ENCODE measurements at places on chromosomes 2 and 18.

DNA sequence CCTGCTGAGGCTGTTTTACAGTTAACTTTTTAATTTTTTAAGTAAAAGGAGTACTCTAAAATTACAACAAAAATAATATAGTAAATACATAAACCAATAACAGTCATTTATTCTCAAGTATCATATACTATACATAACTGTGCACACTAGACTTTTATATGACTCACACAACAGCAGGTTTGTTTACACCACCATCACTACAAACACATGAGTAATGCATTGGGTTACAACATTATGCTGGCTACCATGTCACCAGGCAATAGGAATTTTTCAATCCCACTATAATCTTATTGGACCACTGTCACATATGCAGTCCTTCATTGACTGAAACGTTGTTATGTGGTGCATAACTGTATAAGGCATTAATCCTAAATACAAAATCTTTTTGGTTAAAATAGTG, 42.5 kb downstream of the RASGRP3 start:
- DNase-seq, result no peak

DNA sequence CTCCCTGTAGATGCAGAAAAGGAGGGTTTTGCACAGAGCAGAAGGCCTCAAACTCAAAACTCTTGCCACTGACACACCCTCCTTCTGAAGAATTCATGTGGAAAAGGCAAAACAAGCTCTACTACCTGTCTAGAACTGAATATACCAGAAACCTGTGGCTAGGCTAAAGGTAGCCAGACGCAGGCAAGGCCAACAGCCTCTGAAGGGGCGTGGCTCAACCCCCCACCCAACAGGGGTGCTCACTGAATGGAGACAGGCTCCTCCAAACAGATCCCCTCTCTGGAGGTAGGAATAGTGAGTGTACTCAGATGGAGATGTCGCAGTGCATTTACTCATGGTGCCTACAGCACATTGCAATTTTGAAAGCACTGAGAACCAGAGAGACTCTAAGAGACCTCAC, 3.0 kb upstream of the STK17B start:
- DNase-seq, result no peak

DNA sequence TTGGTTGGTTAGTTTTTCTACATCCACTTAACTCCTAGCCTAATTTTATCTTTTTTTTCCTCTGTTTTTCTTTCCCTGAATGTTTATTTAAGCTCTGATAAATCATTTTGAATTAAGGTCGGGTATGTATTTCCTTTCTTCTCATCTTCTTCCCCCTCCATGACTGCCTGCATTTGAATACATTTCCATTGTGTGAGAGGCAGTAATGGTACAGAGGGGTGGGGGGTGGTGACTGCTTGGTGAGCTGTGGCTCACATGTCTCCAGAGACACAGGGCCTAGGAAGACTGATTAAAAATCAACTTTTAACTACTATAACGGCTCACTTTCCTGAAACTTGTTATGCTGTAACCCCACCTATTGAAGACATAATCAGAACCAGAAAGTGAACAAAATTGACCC, 58.0 kb downstream of the NEDD4L start:
- DNase-seq, result no peak

- no peak for DNase-seq
These were observed 68.3 kb downstream of the ACKR3 start for GRCh38 chr2:236637686-236638569.

DNA sequence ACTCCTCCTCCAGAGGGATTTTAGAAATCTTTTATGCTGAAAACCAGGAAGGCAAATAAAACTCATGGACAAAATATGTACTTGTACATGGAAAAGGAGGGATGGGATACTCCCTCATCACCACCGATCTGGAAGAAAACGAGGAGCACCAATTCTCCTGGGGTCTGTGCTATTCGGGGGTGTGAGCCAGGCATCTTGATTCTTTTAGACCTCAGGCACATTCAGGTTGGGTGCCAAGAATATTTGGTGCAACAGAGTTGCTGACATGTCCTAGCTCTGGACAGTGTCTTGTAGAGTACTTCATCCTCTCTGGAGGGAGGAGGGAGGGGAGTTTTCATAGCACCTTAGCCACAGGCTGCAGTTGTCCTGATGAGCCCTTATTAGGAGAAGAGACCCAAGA, 163.0 kb downstream of the PRKCE start:
- DNase-seq, result no peak

DNA sequence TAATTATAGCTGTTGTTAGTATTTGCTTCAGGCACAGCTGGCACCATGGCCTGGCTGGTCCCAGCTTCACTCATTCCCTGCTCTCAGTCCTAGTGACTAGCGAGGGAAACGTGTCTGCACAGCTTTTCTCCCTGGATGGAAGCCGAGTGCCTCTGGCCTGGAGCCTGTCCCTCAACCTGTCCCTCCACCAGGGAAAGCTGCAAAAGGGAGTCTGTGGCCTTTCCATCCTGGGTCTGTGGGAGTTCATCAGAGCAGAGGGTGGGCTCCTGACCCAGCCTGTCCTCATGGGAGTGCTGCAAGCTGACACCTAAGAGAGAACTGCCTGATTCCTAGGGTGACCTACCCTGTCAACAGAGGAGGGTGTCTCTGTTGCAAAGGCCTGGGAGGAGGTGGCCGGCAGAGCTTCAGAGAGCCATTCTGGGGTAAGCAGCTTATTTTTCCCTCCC, 118.3 kb downstream of the CAPN13 start:
- no peak for DNase-seq

GRCh38 chr2:42967959-42968674, 175.7 kb upstream of the HAAO start:
- no peak for DNase-seq

Measured in NCI-H1436 treated with DMSO at 0.1 percent for 48 hours (cell line).